Stimulated activated naive B cell treated with anti-CD40 and anti-IgM and Interleukin-4, amounts not matched to agents 10 μg/mL and 1 μg/mL and 100 μg/mL, for 72 hours (primary cell): ENCODE measurements at places on chromosomes 3 and 15.

DNA sequence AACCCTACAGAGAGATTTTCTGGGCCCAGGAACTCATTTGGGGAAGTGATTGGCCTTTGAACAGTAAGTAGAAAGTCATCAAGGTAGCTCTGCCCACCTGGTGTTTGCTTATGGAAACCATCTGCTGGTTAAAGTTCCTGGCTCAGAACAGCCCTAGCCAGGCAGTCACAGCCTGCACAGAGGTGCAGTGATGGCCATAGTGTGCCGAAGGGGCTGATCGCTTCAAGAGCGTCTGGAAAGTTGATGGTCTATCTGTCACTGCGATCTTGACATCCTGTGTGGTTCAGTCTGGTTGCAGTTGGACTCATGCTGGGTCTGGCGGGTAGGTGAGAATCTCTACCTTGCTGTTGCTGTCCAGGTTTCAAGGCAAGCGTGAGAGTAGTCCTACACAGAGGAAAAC lies 151.6 kb downstream of the SLCO3A1 start:
- DNase-seq = no peak

DNA sequence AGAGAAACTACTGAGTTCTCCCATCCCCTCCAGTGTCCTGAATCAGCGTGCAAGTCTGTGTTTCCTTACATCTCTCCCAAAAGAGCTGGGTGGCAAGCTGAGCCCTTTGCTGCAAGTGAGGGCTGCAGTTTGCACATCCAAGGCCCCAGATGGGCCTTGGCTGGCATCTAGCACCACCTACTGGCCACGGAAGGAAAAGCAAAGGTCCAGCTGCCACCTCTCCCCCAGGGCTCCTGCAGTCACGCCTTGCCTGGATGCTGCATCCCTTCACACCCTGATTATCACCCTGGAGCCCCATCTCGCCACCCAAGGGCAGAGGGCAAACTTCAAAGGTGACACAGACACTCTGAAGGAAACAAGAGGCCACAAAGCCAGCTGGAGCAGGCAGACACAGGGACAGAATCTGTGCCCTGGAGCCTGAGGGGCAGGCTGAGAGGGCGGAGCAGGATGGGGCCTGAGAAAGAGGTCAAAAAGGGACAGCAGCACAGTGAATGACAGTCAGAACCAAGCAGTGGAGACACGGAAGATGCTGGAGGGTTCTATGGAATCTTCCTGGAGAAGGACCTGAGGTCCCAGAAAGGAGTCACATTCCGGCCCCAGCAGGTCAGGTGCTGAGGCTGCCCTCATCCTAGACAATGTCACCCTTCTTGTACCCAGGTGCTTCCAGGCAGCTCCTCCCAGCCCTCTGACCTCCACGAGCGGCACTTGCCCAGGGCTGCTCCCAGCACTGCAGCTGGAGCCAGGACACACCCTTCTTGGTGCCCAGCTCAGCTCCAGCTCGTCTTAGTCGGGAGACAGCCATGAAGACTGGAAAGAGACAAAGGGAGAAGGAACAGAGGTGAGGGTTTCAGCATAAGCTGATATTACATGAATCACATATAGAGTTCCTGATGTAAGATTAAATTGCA lies 18.3 kb upstream of the NTRK3 start:
- peak; percentile 28 for DNase-seq

DNA sequence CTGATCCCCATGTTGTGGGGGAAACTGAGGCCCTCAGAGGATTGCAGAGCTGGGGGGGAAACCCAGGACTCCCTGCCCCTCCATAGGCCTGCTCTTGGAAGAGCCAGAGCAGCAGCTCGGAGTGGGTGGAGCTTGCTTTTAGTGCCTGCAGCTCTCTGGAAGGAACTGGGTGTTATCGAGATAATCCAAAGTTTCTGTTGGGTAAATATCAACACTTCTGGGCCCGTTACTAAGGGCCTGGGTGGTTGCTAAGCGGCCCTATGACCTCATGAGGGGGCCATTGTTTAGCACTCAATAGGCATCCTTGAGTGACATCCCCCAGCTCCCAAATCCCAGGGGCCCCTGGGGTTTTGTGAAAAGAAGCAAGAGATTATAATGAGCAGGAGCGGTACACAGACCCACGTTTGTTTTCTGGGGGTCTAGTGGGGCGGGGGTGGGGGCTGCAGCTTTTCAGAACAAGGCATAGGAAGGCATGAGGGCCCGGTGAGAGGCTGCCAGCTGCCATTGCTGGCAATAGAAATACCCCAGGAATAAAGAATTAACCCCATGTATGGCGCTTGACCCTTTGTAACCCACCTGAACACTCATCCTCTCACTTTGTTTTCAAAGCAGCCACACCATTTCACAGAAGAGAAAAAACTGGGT lies 48.3 kb upstream of the ATP2B2 start:
- no peak for DNase-seq

- DNase-seq = no peak
These were observed 288.6 kb downstream of the CLSTN2 start for GRCh38 chr3:140223631-140224030.

DNA sequence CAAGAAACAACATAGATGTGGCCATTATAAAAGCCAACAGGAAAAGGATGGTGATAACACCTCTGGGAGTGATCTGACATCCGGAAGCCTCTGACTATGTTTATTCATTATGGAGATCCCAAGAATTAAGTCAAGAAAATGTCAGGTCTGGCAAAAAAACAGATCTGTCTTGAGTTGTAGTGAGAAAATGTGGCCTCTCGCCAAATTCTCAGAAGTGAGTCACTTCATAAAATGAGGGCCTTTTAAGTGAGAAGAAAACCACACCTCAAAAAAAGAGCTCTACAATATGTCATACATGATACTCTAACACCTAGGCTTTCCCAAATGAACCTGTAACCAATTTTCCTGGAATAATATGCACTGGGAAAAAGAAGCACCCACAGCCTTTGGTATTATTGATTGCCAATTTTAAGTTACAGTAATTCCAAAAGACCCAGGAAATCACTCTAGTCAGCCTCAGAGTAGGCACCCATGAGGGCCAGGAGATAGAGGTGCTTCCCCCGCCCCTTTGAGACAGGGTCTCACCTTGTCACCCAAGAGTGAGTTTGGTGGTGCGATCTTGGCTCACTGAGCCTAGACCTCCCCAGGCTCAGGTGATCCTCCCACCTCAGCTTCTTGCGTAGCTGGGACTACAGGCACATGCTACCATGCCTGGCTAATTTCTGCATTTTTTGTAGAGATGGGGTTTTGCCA lies 38.0 kb downstream of the CCR3 start:
- DNase-seq = no peak
